Left kidney (tissue), 8 donors: ENCODE measurements at places on chromosomes 12 and 14. TPM values are rescaled to one million over a fixed set of nuclear protein-coding genes. Genes with fewer than 3 reads are reported as not detected.

GRCh38 chr14:50719911-50720759 is 52.0 kb upstream of the SAV1 start:
- no peak for DNase-seq

DNA sequence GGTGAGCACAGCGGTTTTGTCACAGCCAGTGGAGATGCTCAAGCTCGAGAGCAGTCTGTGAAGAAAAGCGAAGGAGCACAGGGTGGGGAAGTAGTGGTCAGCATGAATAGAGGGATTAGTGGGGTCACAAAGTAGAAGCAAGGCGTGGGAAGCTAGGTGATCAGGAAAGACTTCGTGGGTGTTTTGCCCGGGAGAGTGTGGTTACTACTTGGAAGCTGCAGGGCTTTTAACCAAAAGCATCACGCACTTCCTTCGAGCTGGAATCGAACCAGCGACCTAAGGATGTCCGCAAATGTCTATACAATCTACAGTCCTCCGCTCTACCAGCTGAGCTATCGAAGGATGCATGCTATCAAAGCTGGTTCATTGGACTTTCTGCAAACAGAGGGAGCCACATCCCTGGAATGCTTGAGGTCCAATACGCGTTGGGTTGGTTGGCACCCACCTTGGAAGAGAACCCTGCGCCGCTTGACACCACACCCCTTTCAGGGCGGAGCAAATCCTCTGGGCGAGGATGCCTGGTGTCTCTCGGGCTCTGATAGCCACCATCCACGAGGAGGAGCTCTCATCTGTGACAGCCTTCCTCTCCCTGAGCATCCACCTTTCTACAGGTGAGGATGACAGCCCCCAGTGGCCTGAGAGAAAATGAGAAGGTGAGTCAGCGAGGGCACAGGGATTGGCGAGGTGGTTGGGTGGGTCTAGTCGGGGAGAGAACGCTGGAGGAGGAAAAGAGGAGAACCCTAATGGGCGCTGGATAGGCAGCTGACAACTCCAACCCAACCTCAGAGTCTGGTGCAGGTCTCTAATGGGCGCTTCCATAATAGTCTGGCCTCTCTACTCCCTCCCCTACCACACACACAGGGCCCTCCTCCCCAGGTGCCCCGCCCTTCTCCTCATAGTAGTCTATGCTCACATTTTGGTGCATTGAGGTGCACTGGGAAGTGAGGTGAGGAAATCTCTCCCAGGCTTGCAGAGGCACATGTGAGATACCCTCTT is 16.0 kb upstream of the OR6S1 start:
- no peak for DNase-seq

DNA sequence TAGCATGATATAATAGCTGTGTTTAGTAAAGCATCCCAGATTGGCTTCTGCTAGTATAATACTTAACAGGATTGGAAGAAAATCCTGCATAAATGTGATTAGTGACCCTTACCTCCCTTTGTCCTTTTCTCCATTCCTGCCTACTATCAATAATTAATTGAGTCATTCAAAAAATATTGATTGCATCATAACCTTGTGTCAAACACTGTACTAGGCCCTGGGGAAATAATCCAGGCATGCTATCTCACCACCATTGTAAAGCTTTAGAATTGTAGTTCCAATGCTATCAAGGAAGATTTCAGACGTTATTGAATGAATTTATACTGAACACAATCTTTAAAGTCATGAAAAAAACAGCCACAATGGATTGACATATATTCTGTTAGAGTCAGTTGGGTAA is 378.6 kb upstream of the DDHD1 start:
- no peak for DNase-seq

GRCh38 chr14:85897808-85898207 is 367.9 kb downstream of the FLRT2 start:
- DNase-seq, result no peak

- no peak for DNase-seq
Observed at GRCh38 chr12:77492536-77492935, 338.2 kb upstream of the NAV3 start.

DNA sequence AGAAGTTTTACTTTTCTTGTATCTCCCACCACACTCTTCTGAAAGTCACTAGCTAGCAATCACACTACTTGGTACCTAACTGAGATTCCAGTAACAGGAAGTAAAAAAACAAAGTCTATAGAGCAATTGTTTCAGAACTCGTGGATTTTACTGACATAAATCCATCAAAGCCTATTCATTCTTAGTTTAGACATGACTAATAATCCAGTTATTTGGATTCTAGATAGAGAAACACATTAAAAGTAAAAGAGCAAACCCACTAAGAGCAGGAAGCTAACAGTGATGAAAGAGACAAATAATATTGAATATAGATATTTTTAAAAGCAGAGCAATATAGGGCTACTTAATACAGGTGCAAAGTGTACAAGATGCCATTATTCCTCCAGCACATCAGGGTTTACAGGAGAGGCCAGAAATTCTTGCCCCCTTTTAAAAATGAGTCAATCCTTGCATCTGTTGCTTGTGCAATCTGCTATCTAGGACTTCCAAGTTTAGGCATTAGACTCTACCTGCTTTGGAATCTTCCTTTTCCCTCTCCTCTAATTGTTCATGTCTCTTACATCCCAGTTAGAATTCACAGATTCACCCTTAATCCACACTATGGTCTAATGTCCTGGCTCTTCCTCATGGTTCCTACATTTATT is 6.0 kb downstream of the HEATR5A start:
- no peak for DNase-seq

- no peak for DNase-seq
Observed at GRCh38 chr12:95418142-95418541, 55.8 kb upstream of the METAP2 start.

GRCh38 chr12:11875414-11875935 is 195.3 kb upstream of the BCL2L14 start:
- no peak for DNase-seq

Gene HOXC6
- 34.1 TPM for polyA plus RNA-seq

Gene RPGRIP1
- polyA plus RNA-seq, result 0.58 TPM

Gene RAPGEF3
- 61.2 TPM for polyA plus RNA-seq

Gene RNU4-1
- polyA plus RNA-seq, result not detected

Gene TXNRD1
- 65.8 TPM for polyA plus RNA-seq
